ENCODE measurements at places on chromosomes 2 and 18. TPM values are rescaled to one million over a fixed set of nuclear protein-coding genes. Genes with fewer than 3 reads are reported as not detected.

Gene SH3BP4
- total RNA-seq = 38.6 TPM

Gene TXNDC2
- not detected for total RNA-seq

Gene COL3A1
- 73.2 TPM for total RNA-seq

Gene CIDEA
- 17.5 TPM for total RNA-seq

Gene FZD7
- total RNA-seq = 13.5 TPM

Gene UNC50
- total RNA-seq = 42.4 TPM

Gene ZNF892
- 3.1 TPM for total RNA-seq

Gene LONRF2
- total RNA-seq = 2.5 TPM

Gene PSMA8
- total RNA-seq = not detected
